GM12878 (cell line): ENCODE measurements at places on chromosomes 7 and 10. TPM values are rescaled to one million over a fixed set of nuclear protein-coding genes. Genes with fewer than 3 reads are reported as not detected.

GNAT3 gene
- 5.4 and 7.0 TPM in 2 replicates for polyA plus RNA-seq

GRCh38 chr10:33483124-33483815, 148.8 kb upstream of the NRP1 start:
- DNase-seq, result no peak
- no peaks in the 10 kb centered on the region for H3K36me3 ChIP-seq
- H3K4me1 ChIP-seq, result no peaks in the 10 kb centered on the region
- H3K4me3 ChIP-seq, result no peak overlapping the region
- no peak overlapping the region for H3K27ac ChIP-seq

FAM131B gene
- polyA plus RNA-seq, result not detected in 2 replicates

- no peaks in the 10 kb centered on the region for H3K36me3 ChIP-seq
- H3K27me3 ChIP-seq, result no peaks in the 10 kb centered on the region
- no peak overlapping the region for H3K4me3 ChIP-seq
- H3K27ac ChIP-seq, result no peak overlapping the region
- H3K4me1 ChIP-seq, result no peaks in the 10 kb centered on the region
These were observed 6.4 kb upstream of the GPR22 start for GRCh38 chr7:107463139-107464078.

GRCh38 chr10:94224656-94225055, 138.1 kb downstream of the NOC3L start:
- no peak overlapping the region for H3K27ac ChIP-seq
- H3K4me1 ChIP-seq, result no peaks in the 10 kb centered on the region
- no peak overlapping the region for H3K4me3 ChIP-seq
- no peaks in the 10 kb centered on the region for H3K36me3 ChIP-seq

GRCh38 chr7:128827248-128827958, 2.8 kb upstream of the FLNC start:
- peaks cover 14% of the 10 kb centered on the region for H3K27me3 ChIP-seq
- DNase-seq, result no peak
- H3K27ac ChIP-seq, result no peak overlapping the region
- H3K36me3 ChIP-seq, result no peaks in the 10 kb centered on the region
- no peak overlapping the region for H3K4me3 ChIP-seq

FOXP2 gene
- polyA plus RNA-seq, result 2.5 and 3.1 TPM in 2 replicates

ZNF804B gene
- not detected in 2 replicates for polyA plus RNA-seq

DNA sequence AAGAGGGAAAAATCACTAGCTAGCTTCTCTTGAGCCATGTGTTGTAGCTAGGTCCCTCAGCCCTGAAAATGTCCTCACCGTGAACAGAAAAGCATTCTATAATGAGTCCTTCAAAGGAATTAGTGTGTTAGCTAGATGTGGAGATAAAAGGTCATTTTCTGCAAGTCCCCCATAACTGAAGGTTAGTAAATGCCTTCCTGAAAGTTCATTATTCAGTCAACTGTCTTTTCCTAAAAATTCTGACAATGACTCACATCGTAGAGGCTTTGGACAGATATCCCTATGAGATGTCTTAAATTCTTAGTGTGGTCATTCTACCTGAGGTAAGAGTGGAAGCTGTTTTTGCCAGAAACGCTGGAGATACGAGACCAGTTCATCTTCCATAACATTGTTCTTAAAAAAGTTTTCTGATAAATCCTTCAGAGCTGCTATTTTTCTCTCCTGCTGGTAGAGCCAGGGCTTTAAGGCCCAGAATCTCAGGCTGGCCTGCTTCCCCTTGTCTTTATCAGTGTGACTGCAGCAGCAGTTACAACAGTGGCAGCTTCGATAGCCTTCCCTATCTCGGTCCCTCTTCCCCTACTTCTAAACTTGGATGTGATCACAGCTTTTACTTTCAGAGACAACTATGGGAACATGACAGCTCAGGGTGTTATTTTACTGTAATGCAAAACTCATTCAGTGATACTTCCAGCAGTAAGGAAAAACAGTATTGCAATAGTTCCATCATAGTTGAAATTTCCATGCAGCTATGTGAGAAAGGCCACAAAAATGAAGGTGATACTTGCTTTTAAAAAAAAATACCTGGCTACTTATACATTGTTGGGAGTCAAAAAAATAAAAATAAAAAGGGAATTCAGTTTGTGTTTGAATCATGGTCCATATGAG, 37.3 kb upstream of the PRKAR2B start:
- no peaks in the 10 kb centered on the region for H3K4me1 ChIP-seq
- no peak overlapping the region for H3K27ac ChIP-seq
- H3K27me3 ChIP-seq, result no peaks in the 10 kb centered on the region
- no peak overlapping the region for H3K4me3 ChIP-seq
- no peak for DNase-seq
- H3K36me3 ChIP-seq, result no peaks in the 10 kb centered on the region

SPDYE5 gene
- polyA plus RNA-seq, result 1.5 and 2.7 TPM in 2 replicates

GRCh38 chr7:138663725-138664710, 37.1 kb downstream of the SVOPL start:
- DNase-seq, result no peak
- no peaks in the 10 kb centered on the region for H3K4me1 ChIP-seq
- H3K27me3 ChIP-seq, result no peaks in the 10 kb centered on the region

- no peak for DNase-seq
- no peak overlapping the region for H3K27ac ChIP-seq
- H3K36me3 ChIP-seq, result no peaks in the 10 kb centered on the region
- no peak overlapping the region for H3K4me3 ChIP-seq
- no peaks in the 10 kb centered on the region for H3K4me1 ChIP-seq
These were observed 14.6 kb downstream of the FAM149B1 start for GRCh38 chr10:73182568-73182967.

DNA sequence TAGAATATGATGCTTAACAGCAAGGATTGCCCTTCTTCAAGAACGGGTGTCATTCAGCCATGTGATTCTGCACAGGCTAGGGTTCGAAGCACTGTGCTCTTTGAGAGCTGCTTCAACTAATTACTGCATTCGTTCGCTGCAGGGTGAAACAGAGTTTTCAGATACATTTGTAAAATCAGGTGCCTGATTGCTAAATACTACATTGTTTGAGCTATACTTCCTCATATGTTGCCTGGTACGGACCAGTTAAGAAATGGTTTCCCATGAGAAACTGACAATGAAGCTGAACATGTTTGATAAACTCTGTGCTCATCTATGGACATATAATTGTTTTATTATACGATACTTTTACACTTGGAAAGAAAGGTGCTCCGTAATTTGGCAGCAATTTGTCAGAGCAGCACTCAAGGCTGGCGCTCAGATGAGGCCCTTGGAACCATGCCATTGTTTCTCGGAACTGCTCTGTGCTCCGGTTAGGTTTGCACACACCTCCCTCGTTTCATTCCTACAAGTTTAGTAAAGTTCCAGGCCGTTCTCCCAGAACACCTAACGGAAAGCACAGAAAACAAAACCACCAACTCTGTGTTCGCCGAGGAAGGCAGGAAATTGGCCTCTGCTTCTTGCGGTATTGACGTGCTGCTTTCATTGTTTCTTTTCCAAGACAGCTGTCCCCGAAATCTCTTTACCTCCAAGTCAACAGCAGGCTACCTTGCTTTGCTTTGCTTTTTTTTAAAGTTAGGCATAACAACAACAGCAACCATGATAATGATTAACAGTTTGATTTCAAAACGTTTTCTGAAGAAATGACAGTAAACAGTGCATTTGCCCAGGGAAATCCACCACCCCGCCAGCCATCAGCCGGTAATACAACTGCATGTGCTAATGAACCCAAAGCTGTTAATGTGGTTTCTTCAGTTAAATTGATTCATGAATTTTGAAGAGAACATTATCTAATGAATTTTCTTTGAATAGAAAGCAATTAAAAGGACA, 206.9 kb downstream of the EBF3 start:
- H3K4me3 ChIP-seq, result no peak overlapping the region
- no peak for DNase-seq
- H3K36me3 ChIP-seq, result no peaks in the 10 kb centered on the region
- H3K27me3 ChIP-seq, result no peaks in the 10 kb centered on the region

DNA sequence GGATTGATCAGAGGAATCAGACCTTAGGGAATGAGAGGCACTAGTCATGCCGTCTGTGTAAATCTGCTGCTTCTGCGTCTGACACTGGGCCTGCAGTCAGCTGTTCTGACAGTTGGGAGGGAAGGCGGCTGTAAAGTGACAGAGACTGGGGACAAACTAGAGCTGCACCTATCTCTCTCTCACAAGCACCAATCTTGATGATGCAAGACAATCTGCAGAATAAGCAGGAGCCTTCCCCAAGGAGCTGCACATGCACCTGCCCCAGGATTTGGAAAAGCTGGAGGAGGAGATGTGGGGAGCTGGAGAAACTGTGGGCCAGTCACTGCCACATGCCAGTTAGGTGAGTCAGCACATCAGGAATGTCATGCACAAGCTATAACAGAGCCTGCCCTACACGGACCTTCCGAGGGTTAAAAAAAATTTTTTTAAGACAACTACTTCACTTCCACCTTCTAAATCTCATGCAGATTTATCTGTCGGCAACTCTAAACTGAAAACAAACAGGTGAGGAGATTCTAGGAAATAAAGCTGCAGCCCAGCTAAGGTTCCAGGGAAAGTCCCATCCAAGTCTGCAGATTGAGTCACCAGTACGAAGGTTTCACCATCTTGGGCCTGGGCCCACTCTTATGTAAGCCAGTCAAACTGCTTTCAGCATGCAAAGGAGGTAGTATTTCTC, 39.2 kb downstream of the ENO4 start:
- H3K36me3 ChIP-seq, result no peaks in the 10 kb centered on the region
- H3K27ac ChIP-seq, result no peak overlapping the region
- H3K4me3 ChIP-seq, result no peak overlapping the region
- no peaks in the 10 kb centered on the region for H3K4me1 ChIP-seq
- no peaks in the 10 kb centered on the region; the same call in 1 of the 2 replicates for H3K27me3 ChIP-seq

ARHGAP22 gene
- polyA plus RNA-seq, result 0.10 and 0.56 TPM in 2 replicates

DNA sequence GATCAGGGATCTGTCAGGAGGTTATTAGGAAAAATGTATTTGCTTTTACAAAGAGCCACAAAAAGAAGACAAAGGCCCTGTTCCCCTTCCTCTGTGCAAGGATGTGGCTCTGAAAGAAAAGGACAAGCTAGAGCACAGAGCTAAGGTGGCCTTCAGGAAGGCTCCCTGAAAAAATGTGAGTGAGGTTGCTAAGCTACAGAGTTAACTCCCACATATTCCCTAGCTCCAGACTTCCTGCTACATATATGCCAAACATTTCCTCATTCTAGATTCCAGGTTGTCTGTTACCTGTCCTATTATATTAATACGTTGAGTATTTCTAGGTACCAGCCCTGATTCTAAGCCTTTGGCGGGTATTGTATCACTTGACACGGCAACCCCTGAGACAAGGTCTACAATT, 369.0 kb downstream of the PARD3 start:
- H3K27ac ChIP-seq, result no peak overlapping the region
- DNase-seq, result no peak

DNA sequence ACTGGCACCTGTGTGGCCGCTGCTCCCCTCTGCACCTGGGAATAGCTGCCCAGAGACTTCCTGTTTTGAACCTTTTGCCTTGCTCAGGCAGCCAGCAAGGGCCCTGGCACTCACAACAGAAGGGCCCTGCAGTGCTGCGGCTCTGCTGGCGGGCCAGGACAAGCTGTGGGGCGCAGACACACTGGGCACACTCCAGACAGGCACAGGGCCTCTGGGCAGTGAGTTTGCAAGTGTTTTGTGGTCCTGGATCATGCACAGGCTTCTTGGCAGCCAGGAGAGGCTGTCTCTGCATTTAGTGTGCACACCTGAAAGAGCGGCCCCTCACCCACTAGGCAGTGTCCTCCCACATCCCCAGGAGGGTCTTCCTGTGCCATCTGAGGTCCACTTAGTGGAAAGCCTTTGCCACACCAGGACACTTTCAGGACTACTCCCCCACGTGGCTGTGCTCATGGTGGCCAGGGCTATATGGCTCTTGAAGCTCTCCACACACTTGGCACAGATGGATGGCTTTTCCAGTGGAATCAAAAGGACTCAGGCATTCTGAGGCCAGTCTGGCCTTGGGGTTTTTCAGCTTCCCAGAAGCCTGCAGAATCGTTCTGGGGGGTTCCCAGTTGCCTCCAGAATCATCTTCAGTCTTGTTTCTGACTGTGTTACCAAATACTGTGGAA, 5.0 kb upstream of the ATP6V0E2 start:
- no peak overlapping the region for H3K27ac ChIP-seq
- DNase-seq, result no peak
- H3K4me1 ChIP-seq, result peaks cover 45% of the 10 kb centered on the region
- no peak overlapping the region for H3K4me3 ChIP-seq

CLDN4 gene
- polyA plus RNA-seq, result not detected in 2 replicates

DNA sequence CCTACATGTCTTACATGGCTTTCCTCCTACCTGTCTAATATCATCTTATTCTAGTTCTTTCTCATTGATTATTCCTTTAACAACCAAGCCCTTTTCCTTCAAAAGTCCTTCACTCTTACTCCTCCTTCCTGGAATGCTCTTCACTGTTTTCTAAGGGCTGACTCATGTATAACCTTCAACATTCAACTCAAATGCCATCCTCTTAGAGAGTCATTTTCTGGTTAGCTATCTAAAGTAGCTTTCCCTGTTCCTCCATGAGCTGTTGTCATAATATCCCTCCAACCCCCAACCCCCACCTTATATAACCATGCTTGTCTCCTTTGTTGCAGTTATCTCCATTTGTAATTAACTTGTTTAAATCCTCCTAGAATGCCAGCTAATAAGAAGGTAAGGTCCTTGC, 286.8 kb downstream of the ADK start:
- no peaks in the 10 kb centered on the region for H3K36me3 ChIP-seq
- H3K4me1 ChIP-seq, result no peaks in the 10 kb centered on the region
- no peaks in the 10 kb centered on the region for H3K27me3 ChIP-seq

DNA sequence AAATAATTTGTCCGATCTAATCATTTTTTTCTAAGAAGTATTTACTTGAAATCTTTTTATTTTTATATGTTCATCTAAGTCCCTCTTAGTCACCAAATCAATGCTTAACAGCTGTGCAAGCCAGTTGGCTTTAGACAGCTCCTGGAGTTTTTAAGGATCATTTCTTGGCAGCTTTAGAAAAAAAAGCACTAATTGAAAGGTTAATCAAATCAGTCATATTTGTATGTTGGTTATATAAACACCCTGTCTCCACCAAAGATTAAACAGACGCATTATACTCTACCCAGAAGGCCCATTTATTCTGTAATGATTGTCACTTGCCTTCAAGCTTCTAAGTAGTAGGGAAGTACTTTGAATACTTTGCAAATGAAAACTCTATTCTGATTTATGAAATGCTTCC, 60.2 kb downstream of the PAXIP1 start:
- H3K27ac ChIP-seq, result no peak overlapping the region
- H3K4me1 ChIP-seq, result no peaks in the 10 kb centered on the region
- no peaks in the 10 kb centered on the region for H3K27me3 ChIP-seq
- no peak overlapping the region for H3K4me3 ChIP-seq

C7orf33 gene
- not detected in 2 replicates for polyA plus RNA-seq

DNA sequence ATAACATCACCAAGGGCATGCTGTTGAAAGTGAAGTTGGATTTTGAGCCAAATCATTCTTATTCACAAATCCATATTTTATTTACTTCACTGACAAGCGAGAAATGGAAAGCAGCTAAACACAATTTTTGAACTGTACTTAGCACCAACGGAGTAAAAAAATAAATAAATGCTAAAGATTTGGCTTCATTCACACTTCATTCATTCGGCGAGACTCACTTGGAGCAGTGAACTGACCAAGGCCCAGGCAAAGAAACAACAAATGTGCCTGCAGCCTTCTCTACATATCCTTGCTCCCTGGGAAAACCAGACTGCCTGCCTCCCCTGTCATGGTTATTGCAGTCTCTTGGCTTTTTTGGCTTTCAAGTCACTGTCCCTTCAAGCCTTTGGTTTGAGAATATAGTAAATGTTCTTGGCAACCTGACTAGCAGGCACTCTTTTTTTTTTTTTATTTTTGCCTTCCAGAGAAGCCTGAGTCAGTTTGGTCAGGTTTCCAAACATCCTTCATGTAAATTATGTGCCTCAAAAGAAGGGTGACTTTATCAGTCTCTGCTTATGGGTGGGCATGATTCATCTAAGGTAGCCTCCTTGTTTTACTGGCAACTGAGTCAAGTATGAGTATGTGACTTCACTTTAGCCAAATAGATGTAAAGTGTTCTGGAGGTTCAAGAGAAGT, 177.6 kb upstream of the MEOX2 start:
- H3K27me3 ChIP-seq, result no peaks in the 10 kb centered on the region
- no peaks in the 10 kb centered on the region for H3K4me1 ChIP-seq
- H3K27ac ChIP-seq, result no peak overlapping the region
- H3K36me3 ChIP-seq, result no peaks in the 10 kb centered on the region
